ENCODE measurements at places on chromosomes 12 and 14.

- no peak for DNase-seq
Observed at GRCh38 chr12:129877411-129877810, 26.4 kb downstream of the TMEM132D start.

- no peak for DNase-seq
Observed at GRCh38 chr12:93751864-93752610, 74.9 kb downstream of the CRADD start.

DNA sequence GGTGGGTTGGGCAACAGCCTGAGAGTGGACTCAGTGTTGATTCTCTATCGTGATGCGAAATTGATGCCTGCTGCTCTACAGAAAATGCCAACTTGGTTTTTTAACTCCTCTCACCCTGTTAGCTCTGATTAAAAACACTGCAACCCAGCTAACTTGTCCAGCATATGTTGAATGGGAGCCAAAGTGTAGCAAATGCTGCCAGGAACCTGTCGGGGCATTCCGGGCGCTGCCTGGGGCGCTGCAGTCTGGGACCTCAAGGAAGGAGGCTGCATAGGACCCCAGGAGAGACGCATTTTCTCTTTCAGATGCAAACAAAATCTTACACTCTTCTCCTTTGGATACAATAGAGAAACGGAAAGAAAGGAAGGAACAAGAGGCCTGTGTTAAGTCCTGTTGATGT is 3.9 kb downstream of the B3GNT4 start:
- DNase-seq = no peak

DNA sequence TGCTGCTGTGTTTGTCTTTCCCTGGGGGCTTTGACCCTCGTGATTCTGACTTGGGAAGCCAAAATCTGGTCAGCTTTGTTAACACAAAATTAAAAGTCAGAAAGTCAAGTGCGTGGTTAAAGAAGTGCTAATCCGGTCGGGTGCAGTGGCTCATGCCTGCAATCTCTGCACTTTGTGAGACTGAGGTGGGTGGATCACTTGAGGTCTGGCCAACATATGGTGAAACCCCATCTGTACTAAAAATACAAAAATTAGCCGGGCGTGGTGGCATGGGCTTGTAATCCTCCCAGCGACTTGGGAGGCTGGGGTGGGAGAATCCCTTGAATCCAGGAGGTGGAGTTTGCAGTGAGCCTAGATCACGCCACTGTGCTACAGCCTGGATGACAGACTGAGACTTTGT is 844.6 kb downstream of the VRK1 start:
- DNase-seq = no peak

DNA sequence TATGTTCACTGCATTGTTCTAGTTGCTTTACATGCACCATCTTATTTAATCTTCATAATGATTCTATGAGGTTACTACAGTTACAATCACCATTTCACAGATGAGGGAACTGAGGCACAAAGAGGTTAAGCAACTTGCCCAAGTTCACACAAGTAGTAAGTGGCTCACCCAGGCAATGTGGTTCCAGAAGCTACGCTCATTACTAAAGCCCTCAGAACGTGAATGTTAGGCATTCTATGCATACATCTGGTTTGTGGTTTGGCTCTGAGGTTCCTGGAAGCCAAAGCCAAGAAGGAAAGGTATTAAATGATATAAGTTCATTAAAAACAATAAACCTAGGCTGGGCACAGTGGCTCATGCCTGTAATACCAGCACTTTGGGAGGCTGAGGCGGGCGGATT is 14.4 kb upstream of the VRTN start:
- DNase-seq = no peak

DNA sequence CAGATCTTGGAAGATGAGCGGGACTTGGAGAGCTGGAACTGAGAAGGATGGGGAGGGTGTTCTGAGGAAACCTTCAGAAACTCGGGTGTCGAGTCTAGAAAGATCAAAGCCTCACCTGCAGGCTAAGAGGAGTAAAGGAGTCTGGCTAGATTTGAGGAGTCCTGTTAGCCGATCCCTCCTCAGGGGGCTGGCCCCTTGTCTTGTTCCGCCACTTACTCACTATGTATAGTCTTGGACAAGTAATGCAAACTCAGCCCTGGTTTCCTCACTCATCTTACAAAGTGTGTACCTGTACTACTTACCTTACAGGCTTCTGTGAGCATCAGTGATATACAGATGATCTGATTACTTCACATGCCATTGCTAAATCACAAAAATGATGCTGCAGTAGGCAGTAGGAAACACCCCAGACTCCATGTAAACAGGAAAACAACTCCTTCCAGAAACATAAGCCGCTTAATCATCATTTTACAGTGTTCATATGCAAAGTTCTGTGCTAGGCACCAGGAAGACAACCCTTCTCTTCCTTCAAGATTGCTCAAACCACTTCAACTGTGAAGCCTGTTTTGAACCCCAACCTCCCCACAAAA is 2.0 kb upstream of the SPTLC2 start:
- DNase-seq = no peak

DNA sequence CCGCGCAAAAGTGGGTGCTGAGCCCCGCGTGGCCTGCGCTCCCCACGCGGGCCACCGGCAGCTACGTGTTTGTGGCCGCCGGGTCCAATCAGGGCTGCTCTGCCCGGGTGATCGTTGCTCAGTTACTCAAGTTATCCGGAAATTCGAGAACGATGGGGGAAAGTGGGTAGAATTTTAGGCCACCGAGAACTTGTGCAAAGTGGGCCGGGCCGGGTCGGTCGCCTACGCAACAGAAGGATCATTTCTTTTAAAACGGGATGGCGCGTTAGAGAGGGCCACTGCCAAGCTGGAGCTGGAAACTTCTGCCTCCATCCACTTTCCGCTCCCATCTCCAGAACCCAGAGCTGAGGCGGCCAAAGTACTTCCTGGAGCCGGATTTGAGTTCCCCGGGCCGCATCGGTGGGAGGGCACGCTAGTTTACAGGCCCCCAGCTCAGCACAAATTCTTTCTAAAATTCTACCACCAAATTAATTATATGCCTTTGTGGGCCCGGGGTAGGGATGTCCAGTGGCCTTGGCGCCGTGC is 3.5 kb downstream of the RFX4 start:
- DNase-seq = no peak

DNA sequence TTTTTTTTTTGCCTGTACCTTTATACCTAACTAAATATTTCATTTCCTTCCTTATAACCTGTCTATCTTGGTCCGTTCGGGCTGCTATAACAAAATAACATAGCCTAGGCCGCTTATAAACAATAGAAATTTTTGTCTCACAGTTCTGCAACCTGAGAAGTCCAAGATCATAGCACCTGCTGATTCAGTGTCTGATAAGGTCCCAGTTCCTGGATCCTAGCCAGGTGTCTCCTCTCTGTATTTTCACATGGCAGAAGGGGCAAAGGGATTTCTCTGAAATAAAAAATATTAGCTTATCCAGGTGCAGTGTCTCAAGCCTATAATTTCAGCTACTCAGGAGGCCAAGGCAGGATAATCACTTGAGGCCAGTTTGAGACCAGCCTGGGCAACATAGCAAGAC is 1046.6 kb upstream of the USP15 start:
- DNase-seq = no peak

DNA sequence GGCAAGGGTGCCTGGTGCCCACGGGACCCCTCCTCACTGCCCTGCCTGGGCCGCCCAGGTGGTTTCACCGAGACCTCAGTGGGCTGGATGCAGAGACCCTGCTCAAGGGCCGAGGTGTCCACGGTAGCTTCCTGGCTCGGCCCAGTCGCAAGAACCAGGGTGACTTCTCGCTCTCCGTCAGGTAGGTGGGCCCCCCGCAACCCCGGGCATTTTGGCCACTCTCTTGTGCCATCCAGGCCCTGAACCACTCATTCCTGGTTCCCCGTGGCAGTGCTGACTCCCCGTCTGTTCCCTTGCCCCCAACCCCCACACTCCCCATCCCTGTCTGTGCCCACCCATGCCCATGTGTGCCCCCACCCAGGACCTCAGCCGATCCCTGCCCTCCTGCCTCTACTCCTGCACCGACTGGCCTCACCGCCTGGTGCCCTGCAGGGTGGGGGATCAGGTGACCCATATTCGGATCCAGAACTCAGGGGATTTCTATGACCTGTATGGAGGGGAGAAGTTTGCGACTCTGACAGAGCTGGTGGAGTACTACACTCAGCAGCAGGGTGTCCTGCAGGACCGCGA is 480 bp downstream of the PTPN6 start:
- peak; percentile 41 for DNase-seq

- DNase-seq = no peak
Observed at GRCh38 chr12:3339221-3339620, 151.8 kb upstream of the PRMT8 start.
